ENCODE measurements at places on chromosomes 2 and 18.

- no peak for DNase-seq
These were observed 282.5 kb downstream of the CLIP4 start for GRCh38 chr2:29397713-29398112.

DNA sequence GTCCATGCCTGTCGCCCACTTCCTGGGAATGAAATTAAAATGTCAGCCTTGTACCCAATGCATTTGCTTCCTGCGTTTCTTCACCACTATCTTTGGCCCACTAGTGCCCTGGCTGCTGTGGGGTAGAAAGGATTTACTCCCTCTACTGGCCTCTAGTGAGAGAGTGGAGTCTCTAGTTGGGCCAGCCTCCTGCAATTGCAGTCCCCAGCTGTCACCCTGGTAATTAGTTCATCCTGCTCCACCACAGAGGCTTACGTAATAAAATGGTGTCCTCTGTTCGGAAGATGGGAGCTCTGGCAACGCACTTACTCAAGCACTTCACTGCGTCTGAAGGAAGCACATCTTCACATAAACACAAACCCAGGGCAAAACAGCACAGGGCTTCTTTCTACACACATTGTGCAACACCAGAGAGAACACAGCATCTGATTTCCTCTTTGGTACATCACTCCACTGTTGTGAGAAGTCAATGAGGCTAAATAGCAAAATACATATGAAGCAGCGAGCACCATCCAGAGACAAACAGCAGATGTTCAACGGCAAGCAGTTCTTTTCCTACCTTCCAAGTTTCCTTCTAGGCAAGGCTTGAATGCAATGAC is 274.6 kb downstream of the LRATD1 start:
- peak; percentile 12 for DNase-seq

GRCh38 chr2:177711483-177712265 is 319.1 kb downstream of the AGPS start:
- DNase-seq, result no peak

- DNase-seq, result no peak
These were observed 25.1 kb upstream of the EMILIN2 start for GRCh38 chr18:2821695-2822094.

GRCh38 chr18:37432436-37433195 is 133.0 kb downstream of the CELF4 start:
- DNase-seq, result no peak

GRCh38 chr2:207434306-207434705 is 95.5 kb upstream of the CREB1 start:
- peak; percentile 6 for DNase-seq

DNA sequence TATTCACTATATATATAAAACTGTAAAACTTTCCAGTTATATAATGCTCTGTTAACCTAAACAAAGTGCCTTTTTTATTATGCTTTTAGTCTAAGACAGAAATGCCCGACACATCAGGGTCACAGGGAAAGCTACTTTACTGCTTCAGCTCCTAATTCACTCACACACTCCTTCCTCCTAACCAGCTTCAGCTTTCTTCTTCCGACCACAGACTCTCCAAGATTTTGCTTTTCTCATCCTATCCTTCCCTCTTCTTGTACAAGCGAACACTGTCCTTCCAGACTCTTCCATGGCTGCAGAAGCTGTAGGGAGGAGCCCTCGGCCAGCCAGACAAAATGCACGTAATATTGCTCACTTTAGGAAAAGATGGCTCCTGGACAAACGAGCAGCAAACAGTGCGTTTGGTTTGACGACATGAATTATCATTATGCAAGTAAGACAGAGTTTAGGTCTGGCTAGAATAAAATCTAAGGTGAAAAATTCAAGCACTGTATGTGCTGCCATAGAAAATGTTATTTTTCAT is 47.5 kb upstream of the HNRNPA3 start:
- peak; percentile 58 for DNase-seq

DNA sequence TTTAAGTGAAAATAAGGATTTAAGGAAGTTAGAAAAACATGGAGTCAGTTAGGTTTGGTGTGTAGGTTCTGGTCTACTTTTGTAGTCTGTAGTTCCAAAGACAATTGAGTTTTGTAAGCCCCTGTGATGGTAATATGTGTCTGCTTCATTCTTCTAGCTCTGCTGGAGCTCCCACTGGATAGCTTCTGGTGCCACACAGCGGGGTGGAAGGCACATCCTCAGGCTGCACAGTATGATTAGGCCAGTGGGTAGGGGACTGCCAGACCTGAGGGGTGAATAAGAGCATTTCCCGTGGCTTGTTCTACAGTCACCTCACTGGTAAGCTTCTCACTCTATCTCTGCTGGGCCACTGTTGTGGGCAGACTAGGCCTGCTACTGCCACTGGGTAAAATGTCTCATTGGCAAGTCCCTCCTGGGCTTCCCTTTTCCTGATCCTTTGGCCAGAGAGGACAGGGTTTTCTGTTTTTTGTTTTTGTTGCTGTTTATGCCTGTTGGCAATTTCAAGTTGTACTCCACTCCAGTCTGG is 44.5 kb downstream of the TMEM131 start:
- DNase-seq, result peak; percentile 29

- DNase-seq, result no peak
These were observed 28.2 kb downstream of the TUBB6 start for GRCh38 chr18:12336171-12336613.

- no peak for DNase-seq
These were observed 97.2 kb upstream of the GPC1 start for GRCh38 chr2:240338274-240338673.

DNA sequence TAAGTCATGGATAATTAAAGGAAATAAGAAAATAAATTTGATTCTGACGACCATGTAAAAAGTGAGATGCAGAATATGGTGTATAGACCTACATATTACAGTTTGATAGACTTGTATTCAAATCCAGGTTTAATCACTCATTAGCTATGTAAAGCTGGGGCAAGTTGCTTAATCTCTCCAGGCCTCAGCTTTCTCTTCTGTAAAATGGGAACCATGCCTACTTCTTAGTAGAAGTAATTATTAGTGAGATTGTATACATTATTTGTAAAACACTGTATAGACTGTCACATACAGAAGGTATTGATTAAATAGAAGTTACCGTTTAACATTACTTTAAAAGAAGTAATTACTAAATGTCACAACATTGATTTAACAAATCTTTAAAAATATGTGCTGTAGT is 392.2 kb downstream of the STK39 start:
- DNase-seq, result no peak

DNA sequence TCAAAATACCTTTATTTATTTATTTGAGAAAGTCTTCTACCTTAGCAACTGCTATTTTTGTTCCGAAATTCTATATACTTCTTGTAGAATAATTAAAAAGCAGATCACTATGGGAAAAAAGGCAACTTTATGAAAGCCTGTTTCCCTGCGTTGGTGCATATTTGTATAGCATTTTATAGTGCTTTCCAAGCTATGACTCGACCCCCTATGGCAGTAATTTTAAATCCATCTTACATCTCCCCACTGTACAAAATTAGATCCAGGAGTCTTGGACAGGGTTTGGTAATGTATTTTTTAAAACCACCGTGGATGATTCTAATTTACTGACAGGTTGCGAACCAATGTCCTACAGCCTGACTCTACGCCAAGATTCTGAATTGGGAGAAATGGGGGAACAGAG is 10.1 kb downstream of the TANK start:
- DNase-seq, result no peak

GRCh38 chr2:137764646-137765045 is 199.6 kb upstream of the HNMT start:
- peak; percentile 17 for DNase-seq

- DNase-seq, result peak; percentile 2
These were observed 437.4 kb upstream of the SALL3 start for GRCh38 chr18:78542204-78542603.

GRCh38 chr2:96792772-96793749 is 23.0 kb upstream of the CNNM3 start:
- no peak for DNase-seq

- peak; percentile 29 for DNase-seq
These were observed 185.4 kb upstream of the OSR1 start for GRCh38 chr2:19543663-19544383.

All from RPMI7951 (cell line).